Mammary epithelial cell (primary cell): ENCODE measurements at places on chromosomes 11 and 22. TPM values are rescaled to one million over a fixed set of nuclear protein-coding genes. Genes with fewer than 3 reads are reported as not detected.

GRCh38 chr11:118198370-118198769, 21.9 kb upstream of the SCN2B start:
- DNase-seq, result peak; percentile 29

- no peak for DNase-seq
These were observed 126.4 kb upstream of the KIRREL3 start for GRCh38 chr11:127126986-127127385.

DNA sequence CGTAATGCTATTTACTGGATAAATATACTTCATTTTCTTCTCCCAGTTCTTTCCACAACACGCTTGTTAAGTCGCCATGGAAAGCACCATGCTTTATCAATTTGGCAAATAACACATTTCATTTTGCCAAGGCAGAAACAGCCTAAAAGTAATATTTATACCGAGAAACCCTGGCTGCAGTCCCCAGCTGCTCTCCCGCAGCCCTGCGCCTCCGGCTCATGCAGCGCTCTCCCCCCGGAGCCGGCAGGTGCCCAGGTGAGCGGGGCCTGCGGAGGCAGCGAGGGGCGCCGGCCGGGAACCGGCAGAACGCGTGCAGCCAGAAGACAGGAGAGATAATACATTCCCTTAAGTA, 681 bp upstream of the ARHGEF12 start:
- DNase-seq, result no peak

- no peak for DNase-seq
These were observed 724.7 kb downstream of the DLG2 start for GRCh38 chr11:84902445-84902844.

DNA sequence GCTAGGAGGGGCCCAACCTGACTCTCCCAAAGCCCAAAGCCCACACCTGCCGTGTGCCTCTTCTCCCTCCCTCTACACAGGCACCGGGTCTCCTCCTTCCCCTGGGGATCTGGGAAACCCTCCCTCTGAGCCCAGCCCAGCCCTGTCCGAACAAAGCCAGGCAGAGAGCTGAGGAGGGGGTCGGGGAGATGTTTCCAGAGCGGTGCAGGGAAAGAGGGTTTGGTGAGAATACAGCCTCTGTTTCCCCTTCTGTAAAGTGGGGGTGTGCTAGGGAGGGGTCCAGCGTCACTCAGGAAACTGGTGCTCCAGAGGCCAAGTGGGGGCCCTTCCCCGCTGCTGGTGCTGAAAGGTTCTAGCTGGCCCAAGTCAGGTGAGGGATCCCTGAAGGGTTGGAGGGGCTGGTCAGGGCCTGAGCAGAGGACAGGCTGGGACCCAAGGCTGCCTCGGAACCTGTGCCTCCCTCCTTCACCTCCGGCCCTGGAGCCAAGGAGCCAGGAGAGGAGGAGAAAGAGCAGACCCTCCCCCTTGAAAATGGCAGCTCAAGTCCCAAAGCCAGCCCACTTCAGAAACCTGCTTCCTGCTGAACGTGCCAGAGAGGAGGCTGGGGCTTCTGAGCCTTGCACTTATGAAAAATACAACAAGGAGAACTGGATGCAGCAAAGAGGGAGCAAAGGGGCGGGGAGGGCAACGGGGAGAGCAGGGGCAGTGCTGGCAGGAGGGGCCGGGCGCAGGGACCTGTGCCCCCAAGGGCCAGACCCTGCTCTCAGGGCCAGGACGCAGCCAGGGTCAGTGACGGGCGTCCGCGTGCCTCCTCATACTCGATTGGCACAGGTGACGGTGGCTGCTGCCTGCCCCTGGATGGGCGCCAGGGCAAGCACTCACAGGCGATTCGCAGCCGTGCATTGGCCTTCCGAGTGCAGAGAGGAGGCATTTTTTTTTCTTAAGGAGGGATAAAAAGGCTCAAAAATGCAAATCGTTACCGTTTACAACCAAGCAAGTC, 43.2 kb downstream of the MACROD1 start:
- no peak for DNase-seq

- no peak for DNase-seq
These were observed 19.0 kb upstream of the TXNRD2 start for GRCh38 chr22:19960491-19961200.

- no peak for DNase-seq
These were observed 613.9 kb upstream of the CADM1 start for GRCh38 chr11:116118138-116118470.

GRCh38 chr22:37848587-37849088, 581 bp upstream of the EIF3L start:
- DNase-seq, result peak; percentile 20

DNA sequence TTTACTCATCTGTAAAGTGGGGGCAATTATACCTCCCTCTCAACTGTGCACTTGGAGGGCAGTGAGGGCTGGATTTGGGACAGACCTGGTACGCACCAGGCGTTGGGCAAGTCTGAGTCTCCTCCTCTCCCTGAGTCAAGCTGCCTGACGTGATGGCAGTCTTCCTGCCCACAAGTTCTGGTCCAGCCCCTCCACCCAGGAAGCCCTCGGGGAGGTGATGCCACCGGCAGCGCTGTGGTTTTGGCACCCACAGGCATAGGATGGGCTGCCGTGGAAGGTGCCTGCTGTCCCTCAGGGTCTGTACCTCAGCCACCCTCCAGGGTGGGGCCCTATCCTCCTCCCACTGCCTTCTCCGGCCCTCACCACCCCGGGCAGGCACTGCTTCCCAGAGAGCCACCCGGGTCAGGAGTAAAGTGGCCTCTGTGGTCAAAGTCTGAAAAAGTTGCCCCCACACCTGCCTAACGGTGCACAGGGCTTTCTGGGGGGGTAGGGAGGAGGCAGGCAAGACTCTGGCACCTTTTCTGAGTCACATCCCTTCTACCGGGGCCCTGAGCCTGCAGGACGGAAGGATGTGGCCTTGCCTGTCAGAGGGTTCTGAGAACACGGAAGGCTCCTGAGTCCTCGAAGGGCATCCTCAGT, 6.5 kb upstream of the APOBEC3H start:
- DNase-seq, result peak; percentile 98

- DNase-seq, result no peak
These were observed 111.0 kb downstream of the MN1 start for GRCh38 chr22:27690599-27690998.

- DNase-seq, result no peak
These were observed 107.0 kb downstream of the PKNOX2 start for GRCh38 chr11:125271483-125272091.

- peak; percentile 36 for DNase-seq
These were observed 1.8 kb downstream of the ADSL start for GRCh38 chr22:40348025-40348658.

The NEFH gene
- 4.7 TPM for polyA plus RNA-seq

The MRGPRX4 gene
- polyA plus RNA-seq, result 1.2 TPM

The SYNGR1 gene
- polyA plus RNA-seq, result 0.23 TPM

The INPP5J gene
- 0.37 TPM for polyA plus RNA-seq

The ZC3H7B gene
- 26.3 TPM for polyA plus RNA-seq

The APOL6 gene
- polyA plus RNA-seq, result 3.0 TPM
